ENCODE measurements at places on chromosomes 4 and X. TPM values are rescaled to one million over a fixed set of nuclear protein-coding genes. Genes with fewer than 3 reads are reported as not detected.

TBC1D1 gene
- total RNA-seq, result 162 TPM

GRCh38 chr4:146998157-146998556, 52.5 kb upstream of the TTC29 start:
- no peak for DNase-seq

GRCh38 chr4:4564522-4564921, 22.7 kb upstream of the STX18 start:
- DNase-seq, result no peak

MAGEC3 gene
- not detected for total RNA-seq

GRCh38 chr4:8370835-8371595, 69.5 kb downstream of the ACOX3 start:
- DNase-seq, result no peak

WNK3 gene
- total RNA-seq, result 37.1 TPM

Measured in H1 (cell line).